Fibroblast of lung (primary cell): ENCODE measurements at places on chromosomes 3 and 15. TPM values are rescaled to one million over a fixed set of nuclear protein-coding genes. Genes with fewer than 3 reads are reported as not detected.
A peak's percentile ranks its signal among the peaks of the same experiment; 100 is the strongest.

DNA sequence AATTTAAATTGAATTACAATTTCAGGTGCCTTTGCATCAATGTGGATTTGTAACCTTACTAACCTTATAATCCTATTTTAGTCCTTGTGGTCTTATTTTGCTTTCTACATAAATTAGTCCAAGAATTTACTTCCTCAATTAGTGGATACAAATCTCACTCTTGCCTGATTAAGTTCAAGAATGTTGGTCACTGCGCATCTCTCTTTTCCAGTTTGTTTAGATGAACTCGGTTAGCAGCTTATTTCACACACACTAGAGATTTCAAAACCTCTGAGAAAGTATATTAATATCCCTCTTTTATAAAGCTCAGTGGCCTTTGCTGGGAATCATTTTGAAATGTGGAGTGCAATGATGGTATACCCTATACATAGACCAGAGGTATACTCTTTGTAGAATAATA is 243.4 kb downstream of the DTWD1 start:
- no peak for DNase-seq

GRCh38 chr3:66487465-66487864 is 13.4 kb downstream of the LRIG1 start:
- DNase-seq = peak; percentile 71

DNA sequence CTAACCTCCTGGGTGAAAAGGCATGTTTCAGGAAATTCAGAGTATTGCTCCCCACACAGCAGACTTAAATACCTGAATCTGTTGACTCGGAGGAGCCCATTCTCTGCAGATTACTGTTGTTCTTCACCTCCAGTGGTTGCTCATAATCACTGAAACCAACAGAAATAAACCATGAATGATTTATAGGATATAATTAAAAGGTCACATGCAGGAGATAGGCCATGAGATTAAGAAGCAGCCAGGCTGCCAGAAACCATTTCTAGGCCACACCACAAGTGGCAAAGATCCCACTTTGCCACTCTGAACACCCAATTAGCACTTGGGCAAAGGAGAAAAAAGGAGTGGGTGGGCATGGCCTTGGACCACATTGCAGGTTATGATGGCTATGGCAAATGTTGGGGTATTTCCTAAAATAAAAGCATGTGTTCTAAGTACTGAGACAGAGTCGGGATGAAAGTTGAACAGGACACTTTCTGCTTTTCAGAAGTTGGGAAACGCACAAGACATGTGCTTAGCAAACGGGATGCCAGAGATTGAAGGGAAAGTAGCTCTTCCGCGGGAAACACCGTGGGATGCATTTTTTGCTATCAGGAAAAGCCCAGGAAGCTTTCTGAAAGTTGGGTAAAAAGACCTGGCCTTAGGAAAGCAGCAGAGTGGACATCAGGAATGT is 1.5 kb downstream of the CDC25A start:
- peak; percentile 7 for DNase-seq

- DNase-seq = no peak
These were observed 386.9 kb upstream of the CNTN3 start for GRCh38 chr3:75001330-75001729.

GRCh38 chr15:75786575-75786947 is 56.7 kb upstream of the UBE2Q2 start:
- no peak for DNase-seq

DNA sequence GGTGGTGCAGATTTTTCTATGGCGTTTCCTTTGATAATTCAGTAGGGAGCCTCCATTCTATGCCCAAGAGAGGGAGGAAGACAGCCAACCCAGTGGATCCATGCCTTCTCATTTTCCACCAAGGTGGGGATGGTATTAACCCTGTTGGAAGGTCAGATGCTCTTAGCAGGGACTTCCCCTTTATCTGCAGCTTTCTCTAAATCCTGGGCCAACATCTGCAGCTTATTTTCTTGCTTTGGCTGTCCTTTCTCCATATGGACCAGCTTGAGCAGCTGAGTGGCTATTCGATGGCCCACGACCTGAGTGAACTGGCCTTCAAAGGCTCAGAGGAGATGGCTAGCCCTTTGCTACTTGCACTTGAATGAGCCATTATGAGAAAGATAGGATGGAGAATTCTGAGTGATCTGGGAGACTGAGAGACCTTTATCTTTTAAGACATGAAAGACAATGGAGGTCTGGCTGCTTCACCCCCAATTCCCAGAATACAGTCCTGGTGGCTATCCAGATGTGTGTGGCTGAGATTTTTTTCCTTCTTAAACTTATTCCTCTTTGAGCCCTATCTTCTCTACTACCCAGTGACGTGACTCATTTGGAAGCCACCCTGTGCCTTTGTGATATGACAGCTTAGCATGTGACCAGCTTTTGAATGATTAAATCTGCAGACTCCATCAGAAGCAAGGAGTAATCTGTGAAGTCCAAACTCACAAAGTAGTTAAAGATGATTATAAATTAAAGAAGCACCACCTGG is 39.6 kb upstream of the TRAK1 start:
- DNase-seq = no peak

DNA sequence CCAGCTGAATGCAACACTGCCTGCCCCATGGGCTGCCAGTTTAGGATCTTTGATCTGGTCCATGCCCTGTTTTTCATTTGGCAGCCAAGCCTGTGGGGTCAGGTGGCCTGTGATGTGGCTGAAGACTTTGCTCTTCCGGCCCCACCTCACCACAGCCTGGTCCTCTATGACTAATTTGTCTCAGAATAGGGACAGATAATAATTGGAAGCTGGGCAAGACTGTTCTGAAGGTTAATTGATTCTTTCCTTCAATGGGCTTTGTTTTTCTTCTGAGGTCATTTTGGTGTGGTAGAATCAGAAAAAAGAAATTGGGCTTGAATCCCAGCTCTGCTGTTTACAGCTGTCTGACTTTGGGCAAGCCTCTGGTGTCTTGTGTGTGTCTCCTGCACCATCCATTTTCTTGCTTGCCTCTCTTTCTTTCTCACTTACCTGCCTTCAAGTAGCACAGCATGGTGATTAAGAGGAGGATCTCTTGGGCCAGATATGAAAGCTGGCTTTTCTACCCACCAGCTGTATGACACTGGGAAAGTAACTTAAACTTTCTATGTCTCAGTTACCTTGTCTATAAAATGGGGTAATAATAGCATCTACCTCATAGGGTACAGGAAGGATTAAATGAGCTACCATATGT is 24.2 kb downstream of the ABHD2 start:
- peak; percentile 49 for DNase-seq

Gene ERICH6
- total RNA-seq = under 0.01 TPM in 1 of 2 replicates, not detected in the other

Gene SAXO2
- total RNA-seq = 0.66 and 1.8 TPM in 2 replicates

Gene BTLA
- under 0.01 TPM in 1 of 2 replicates, not detected in the other for total RNA-seq

Gene CNTN3
- total RNA-seq = 3.9 and 8.3 TPM in 2 replicates

Gene IDH2
- total RNA-seq = 21.8 and 47.9 TPM in 2 replicates

Gene EPHB1
- total RNA-seq = 0.50 TPM in 1 of 2 replicates, not detected in the other

Gene CCNL1
- total RNA-seq = 140 and 219 TPM in 2 replicates

Gene ATOSA
- 16.4 and 26.9 TPM in 2 replicates for total RNA-seq

Gene MFSD1
- total RNA-seq = 117 and 159 TPM in 2 replicates

Gene GHRL
- not detected in 2 replicates for total RNA-seq

Gene GOLIM4
- total RNA-seq = 55.2 and 77.3 TPM in 2 replicates
